ENCODE measurements at places on chromosomes 3 and 15.

DNA sequence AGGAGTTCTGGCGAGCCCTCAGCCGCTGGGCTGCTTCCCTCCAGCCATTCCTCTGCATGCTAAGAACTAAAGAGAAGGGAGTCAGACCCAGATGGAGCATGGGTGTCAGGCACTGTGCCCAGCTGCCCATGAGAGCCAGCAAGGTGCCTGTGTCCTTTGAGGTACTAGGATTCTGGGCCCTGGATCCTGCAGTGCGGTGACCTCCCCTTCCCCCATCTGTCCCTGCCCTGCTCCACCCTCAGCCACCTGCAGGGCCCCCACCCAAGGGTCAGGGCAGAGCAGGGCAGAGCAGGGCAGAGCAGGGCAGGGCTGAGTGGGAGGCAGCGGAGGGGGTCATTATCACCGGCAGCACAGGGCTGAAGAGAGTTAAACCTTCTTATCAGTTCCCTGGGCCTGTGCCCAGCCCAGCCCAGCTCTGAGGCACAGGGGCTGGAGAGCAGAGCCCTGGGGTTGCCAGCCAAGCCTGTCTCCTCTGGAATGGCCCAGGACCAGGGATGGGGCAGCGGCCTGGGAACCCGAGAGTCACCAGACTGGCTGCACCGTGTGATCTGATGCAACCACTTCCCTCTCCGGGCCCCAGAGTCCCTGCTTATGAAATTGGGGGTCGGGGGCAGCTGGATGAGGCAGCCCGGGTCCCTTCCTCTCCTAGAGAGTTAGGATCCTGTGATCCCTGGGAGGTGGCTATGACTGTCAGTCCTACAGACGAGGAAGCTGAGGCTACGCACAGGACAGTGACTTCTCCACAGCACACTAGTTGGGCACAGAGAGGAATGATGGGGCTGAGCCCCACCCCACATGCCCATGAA is 17.3 kb downstream of the ZDHHC19 start:
- DNase-seq: no peak

- no peak for DNase-seq
Observed at GRCh38 chr15:58437531-58438105, 5.8 kb downstream of the LIPC start.

- DNase-seq: no peak
Observed at GRCh38 chr15:84917452-84917851, 33.0 kb downstream of the SLC28A1 start.

DNA sequence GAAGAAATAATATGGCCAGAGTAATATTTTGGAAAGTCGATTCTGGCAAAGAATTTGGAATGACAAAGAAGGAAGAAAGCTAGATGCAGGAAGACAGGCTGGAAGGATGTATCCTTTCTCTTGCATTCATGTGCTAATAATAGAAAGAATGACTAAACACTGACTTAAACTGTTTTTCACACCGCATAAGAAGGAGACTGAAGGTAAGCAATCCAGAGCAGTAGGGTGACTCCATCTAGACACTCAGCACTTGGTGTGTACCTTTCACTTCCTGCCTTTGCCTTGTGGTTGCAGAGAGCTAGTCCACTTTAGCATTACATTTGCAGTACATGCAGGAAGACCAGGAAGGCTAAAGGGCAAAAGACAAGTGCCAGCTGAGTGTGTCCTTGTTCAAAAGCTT is 234.6 kb downstream of the RBMS3 start:
- DNase-seq: no peak

DNA sequence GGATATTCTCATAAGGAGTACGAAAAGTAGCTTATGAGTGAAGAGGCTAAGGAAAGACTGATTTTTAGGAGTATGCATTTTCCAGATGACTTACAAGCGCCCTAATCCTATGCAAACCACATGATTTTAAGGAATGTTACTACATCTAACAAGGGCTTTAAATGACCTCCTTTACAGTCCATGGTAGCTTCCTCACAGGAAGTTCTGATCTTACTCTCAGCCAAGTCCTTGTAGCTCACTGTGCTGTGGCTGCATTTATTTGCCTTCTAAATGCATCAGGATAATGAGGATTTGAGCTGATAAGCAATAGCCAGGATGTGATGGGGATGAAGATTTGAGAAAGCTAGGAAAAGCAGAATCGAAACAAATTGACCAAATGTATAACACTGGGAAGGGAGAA is 896.0 kb downstream of the MCTP2 start:
- DNase-seq: no peak

GRCh38 chr3:48504051-48504946 is at the start of gene SHISA5:
Gene SHISA5 (minus strand): TSS chr3:48504174. CDS start chr3:48504094, 80 bp downstream.
- DNase-seq: peak; percentile 79

- no peak for DNase-seq
Observed at GRCh38 chr15:73857193-73857920, 16.0 kb upstream of the TBC1D21 start.

GRCh38 chr15:62306851-62307504 is 141.9 kb upstream of the C2CD4B start:
- peak; percentile 7 for DNase-seq

- DNase-seq: no peak
Observed at GRCh38 chr3:170344971-170345370, 12.5 kb upstream of the SKIL start.

DNA sequence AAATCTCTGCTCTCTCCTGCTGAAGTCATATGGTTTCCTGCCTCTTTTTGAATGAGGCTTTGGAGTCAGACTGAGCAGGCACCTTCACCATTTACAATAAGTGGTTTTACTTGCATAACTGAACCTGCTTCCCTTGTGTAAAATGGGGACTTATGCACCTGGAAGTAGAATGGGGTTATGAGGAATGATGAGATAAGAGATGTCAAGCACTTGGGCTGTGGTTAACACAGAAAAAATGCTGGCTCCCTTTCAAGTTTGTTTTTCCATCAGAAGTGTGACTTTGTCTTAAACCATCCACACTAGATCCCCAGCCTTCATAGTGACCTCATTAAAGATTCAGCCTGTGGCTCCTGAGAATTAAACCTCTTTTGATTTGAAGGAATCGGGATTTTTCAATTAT is 5.2 kb downstream of the EXOSC7 start:
- no peak for DNase-seq

GRCh38 chr15:48373821-48374451 is 42.7 kb downstream of the DUT start:
- no peak for DNase-seq

DNA sequence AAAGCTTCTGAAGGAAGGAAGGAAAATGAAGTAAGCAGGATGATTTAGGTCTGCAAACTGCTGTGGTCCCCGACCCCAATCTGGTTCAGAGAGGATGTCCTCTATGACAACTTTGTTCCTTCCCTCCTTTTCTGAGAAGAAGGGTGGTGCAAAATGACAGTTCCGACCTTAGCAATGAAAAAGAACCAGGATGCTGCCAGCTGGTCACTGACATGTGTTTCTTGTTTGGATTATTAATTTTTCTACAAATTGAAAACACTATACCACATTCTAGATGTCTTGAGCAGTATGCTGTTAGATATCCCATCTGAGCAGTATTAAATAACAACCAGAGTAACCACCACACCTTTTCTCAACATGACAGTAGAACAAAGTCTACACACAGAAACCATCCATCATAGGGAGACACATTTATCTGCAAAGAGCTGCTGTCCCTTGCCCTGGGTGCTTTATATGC is 27.5 kb downstream of the CDCP1 start:
- no peak for DNase-seq

GRCh38 chr3:53092942-53093341 is 37.3 kb downstream of the RFT1 start:
- no peak for DNase-seq

GRCh38 chr3:184129012-184129411 is 6.1 kb upstream of the EIF2B5 start:
- peak; percentile 15 for DNase-seq

- DNase-seq: peak; percentile 14
Observed at GRCh38 chr15:61621146-61621545, 392.0 kb upstream of the RORA start.

- no peak for DNase-seq
Observed at GRCh38 chr15:51144021-51144532, 49.4 kb upstream of the TNFAIP8L3 start.

GRCh38 chr3:133691273-133692107 is 29.7 kb upstream of the TOPBP1 start:
- no peak for DNase-seq

- no peak for DNase-seq
Observed at GRCh38 chr15:53872410-53872809, 105.8 kb upstream of the UNC13C start.
